ENCODE measurements at places on chromosomes 4 and X.
A peak's percentile ranks its signal among the peaks of the same experiment; 100 is the strongest.

GRCh38 chrX:39854772-39855747 is 242.7 kb downstream of the BCOR start:
- DNase-seq: no peak

DNA sequence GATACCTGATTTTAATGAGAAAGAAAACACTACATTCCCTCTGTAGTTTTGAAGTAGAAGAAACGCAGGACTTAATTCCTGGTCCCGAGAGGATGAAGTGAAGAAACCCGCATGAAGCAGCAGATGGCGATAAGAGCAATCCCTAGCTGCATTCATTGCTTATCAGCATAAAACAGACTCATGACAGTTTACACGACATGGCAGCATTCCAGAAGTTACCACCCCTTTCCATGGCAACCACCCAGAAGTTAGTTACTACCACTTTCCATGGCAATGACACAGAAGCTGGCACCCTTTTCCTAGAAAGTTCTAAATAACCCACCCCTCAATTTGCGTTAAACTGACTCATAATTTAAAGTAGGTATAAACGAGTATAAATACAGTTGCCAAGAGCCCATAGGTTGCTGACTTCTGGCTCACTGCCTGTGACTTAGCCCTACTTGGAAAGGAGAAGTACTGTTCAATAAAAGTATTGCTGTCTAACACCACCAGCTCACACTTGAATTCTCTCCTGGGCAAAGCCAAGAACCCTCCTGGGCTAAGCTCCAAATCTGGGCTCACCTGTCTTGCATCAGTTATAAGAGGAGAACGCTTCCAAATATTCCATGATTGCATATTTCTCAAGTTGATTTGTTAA is 5.5 kb upstream of the XAGE2 start:
- DNase-seq: no peak

DNA sequence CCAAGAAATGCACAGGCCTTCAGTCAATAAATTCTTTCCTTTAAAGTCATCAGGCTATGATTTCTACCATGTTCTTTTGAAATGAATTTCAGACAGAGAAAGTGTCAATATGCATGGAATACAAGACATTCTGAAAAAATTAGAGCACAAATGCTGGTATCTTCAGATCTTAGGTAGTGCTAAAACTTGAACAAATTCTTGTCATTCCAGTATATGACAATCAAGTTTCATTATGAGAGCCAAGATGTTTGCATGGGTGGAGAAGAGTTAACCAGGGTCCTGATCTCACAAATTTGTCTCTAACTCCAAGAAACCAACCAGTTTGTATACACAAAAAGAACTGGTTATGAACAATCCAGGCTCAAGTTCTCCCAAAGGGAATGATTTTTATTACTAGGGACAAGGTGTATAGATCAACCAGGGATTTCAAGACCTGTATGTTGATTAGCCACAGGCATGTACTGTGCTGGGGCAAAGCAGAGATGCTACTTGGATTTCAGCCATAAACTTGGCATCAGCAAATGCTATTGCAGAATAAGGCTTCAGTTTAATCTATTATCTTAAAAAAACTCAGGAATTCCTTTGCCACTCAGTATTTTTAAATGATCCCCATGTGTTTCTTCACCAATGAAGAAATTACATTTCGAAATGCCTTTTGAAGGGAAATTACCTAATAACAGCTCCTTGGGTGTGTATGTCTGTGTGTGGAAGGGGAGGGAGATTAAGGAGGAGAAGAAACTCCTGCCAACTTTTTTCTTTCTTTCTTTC is 69.7 kb downstream of the FANCB start:
- DNase-seq: peak; percentile 46

- peak; percentile 2 for DNase-seq
These were observed 26.1 kb upstream of the VMA21 start for GRCh38 chrX:151370906-151371305.

DNA sequence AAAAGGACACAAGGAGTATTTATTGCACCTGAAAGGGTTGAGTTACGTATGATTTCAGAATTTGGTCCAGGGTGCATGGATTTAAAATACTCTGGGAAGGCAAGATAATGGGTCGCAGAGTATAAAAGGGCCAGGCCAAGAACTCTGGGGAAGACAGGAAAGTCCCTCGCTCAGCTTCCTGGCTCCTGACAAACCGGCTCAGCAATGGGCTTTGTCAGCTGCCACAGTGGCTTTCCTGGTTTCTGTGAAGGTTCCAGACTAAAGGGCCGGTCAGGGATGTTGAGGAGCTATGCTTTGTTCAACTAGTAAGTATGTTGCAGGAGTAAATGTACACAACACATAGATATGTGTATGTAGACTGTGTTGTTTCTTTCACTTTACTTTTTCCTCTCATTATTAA is 154.4 kb upstream of the ETNPPL start:
- no peak for DNase-seq

DNA sequence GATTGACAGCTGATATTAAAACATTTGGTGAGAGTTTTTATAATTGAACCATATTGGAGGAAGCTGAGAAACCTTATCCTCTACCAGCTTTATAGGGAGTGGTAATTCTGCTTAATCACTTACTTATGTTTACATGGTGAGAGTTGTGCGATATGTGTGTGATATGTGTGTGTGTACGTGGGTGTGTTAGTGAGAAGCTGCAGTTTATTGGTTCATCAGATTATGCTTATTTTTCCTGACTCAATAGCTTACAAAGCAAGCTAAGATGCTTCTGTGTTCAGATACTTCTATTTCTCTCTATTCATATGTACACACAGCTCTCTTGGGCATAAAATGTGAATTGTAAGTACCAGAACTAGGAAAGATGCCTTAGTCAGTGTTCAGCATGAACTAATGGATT is 343.7 kb downstream of the GRIA2 start:
- no peak for DNase-seq

DNA sequence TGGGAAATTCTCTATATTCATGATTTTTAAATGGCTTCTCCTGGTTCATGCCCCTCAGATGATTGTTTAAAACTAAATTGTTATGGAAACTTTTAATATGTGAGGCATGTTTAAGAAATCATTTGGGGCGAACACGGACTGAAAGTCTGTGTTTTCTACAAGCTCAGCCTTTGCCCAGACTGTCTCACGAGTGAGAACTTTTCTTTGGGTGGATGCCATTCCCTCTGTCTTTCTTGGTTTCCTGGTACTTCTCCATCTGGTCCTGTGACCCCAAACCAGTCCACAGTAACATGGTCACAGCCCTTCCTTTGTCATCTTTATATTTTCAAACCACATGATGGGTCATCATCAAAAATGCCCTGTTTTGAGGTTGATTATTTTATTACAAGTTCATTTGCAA is 186.6 kb upstream of the GNPDA2 start:
- DNase-seq: no peak

DNA sequence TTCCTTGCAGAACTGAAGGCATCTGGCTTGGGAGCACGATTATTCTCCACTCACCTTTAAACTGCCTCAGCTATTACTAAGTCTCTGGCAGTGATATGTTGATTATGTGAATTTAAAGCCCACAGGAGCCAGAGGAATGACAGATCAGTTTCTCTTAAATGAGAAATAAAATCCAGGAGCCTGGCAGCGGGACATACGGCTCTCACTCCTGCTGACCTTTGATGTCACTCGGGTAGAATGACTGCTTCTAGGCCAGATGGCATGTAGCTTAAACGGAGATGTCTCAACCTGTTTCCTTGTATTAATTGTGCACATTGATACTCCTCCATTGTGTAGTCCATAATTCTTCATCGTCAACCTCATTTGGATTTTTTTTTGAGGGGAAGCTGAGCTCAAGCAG is 4.0 kb upstream of the CBLL2 start:
- DNase-seq: no peak

GRCh38 chrX:127057891-127058619 is 238.5 kb downstream of the PRR32 start:
- no peak for DNase-seq

- DNase-seq: peak; percentile 37
These were observed 206.7 kb downstream of the RASL11B start for GRCh38 chr4:53068755-53069330.

GRCh38 chr4:61783050-61783449 is 582.9 kb downstream of the ADGRL3 start:
- DNase-seq: no peak

GRCh38 chrX:130108647-130109428 is 1.5 kb downstream of the ELF4 start:
- no peak for DNase-seq

DNA sequence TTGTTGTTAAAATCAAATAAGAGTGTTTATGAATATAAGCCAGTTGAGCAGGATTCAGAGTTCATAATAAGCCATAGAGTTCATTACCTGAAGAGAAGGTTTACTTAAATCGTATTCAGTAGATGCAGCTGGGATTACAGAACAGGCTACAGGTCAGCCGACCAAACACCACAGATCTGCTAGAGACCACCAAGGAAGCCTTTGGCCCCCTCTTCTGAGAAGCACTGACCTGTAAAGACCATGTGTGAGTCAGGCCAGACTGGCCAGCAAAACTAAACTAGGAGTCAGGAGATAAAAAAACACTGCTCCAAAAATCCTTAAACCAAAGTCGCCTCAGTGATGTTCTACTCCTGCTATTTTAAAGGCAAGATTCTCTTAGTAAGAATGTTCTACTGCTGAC is 1125.5 kb downstream of the FAT4 start:
- DNase-seq: no peak

GRCh38 chr4:144465546-144465945 is 180.4 kb upstream of the HHIP start:
- DNase-seq: no peak

DNA sequence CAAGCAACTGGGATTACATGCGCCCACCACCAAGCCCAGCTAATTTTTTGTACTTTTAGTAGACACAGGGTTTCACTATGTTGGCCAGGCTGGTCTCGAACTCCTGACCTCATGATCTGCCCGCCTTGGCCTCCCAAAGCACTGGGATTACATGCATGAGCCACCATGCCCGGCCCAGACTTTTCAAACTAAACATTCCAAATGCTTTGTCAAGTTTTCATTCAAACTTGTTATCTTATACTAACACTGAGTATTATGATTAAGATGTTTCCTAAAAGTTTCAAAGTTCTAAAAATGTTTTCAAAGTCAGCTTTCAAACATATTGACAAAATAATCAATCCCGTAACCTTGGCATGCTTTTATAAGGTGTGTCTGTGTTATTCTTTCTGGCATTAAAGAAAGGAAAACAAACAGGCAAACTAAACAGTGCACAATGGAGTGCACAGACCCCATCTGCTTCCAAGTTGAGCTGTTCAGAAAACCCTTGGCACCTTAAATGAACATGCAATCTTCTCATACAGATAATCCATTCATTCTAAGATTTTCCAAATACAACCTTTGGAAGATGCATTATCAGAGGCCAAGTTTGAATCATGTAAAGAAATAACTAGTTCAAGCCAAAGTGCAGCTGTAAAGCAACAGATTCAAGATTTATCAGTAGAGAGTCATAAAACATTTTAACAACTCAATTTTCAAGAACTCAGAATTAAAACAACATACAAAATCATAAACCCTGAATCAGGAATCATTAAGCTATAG is 49.1 kb downstream of the ABCG2 start:
- no peak for DNase-seq

- DNase-seq: no peak
These were observed 41.3 kb upstream of the ASMTL start for GRCh38 chrX:1493877-1494510.

DNA sequence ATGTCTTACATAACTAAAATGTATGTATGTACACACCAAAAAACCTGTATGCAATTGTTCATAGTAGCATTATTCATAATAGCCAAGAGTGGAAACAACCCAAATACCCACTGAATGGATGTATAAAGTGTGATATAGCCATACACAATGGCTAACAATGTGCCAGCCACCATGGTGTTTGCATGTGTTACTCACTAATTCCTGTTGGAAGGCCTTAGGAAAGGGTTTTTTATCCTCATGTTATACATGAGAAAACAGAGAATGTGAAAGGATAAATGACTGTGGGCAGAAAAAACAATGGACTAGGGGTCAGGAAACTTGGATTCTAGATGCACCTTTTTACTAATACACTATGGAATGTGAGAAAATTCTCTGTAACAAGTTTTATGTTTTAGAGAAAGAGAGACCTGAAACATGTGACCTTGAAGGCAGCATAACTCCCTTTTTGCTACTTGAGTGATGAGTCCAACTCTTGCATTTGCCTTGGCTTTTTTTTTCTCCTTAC is 55.7 kb downstream of the TIGD2 start:
- no peak for DNase-seq

- DNase-seq: peak; percentile 87
These were observed at the start of gene VMA21 for GRCh38 chrX:151396825-151397740. Gene VMA21 (plus strand): TSS chrX:151397206. CDS start chrX:151397309, 103 bp downstream.

- peak; percentile 77 for DNase-seq
These were observed 702 bp downstream of the TSPAN5 start for GRCh38 chr4:98657531-98658286.

- DNase-seq: peak; percentile 83
These were observed 444.7 kb downstream of the IQCM start for GRCh38 chr4:149370785-149371420.

- DNase-seq: peak; percentile 35
These were observed 59.9 kb downstream of the C4orf51 start for GRCh38 chr4:145739845-145740244.

DNA sequence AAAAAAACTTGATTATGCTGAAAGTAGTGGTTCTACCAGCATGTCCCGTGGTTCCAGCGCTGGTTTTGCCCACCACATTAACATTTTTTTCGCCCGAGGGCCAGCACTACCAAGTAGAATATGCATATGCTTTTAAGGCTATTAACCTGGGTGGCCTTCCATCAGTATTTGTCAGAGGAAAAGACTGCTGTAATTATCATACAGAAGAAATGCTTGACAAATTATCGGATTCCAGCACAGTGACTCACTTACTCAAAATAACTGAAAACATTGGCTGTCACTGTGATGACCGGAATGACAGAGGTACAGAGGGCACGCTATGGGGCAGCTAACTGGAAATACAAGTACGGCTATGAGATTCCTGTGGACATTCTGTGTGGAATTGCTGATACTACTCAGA is 34.6 kb downstream of the PRPS2 start:
- DNase-seq: peak; percentile 8

DNA sequence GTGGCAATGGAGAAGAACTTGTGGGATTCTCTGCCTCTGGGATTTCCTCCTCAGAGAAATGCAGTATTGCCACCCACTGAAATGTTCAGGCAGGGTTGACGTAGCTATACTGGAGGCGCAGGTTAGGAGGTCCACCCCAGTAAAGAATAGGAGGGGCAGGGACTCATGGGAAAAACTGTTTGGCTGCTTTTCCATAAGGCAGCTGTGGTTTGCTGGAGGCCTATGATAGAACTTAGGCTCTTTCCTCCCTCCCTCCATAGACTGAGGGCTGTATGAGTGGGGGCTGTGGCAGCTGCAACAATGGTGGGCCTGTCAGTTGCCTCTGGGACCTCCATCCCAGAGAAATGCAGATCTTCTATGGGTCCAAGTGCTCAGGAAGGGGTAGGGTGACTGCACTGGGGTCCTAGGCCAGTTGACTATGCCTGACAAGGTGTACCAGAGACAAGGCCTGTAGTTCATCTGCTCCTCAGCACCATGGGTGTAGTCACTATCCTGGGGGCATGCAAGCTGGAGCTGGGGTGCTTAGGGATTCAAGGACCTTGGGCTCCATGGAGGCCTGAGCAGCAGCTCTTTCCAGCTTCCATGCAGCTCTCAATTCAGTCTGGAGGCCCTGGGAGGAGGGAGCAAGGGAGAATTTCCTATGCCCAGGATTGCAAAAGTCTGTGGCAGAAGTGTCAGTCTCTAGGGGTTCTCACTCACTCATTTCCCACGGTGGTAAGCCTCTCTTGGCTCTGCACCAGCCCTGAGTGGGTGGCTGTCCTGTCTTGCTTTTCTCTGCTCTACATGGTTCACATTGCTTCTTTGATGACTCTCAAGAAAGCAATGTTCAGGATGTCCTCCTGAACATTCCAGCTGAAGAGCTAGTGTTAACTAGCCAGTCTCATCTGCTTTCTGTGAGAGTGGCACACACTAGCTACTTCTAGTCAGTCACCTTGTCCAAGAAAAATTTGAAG is 353.0 kb downstream of the IDS start:
- DNase-seq: peak; percentile 84

All from fibroblast of pulmonary artery (primary cell).